ENCODE measurements at places on chromosomes 3 and 15.

DNA sequence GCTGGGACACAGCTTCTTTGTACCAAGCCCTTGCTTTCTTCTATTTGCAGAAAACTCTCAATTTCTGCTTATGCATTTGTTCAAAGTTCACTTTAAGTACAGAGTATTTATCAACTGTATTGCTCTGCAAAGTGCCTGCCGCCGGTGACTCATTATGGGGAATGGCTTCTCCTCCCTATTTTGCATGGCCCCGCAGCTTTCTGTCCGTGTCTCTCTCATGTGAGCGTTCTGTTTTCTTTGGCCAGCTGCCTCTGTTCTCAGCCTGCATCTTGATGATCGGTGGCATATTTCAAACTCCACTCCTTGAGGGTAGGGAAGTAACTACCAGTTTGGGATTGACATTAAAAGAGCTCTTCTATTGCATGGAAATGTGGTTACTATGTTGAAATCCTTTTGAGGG, 28.6 kb upstream of the ST8SIA2 start:
- DNase-seq, result no peak

DNA sequence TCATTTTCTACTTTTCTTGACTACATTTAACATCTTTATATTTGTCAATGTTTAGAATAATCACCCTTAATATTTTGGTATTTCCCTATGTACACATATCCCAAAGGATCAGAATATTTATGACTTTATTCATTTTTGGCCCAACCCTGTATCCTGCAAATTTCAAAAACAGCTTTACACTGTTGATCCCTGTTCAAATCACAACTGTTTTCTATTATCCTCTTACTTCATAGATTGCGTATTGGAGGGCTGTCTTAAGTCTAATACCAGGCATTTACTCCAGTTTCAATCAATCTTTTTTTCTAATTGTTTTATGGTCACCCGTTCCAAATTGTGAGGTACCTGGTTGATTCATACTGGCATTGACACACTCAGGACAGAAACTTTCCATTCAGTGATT, 107.9 kb downstream of the RPL22L1 start:
- no peak for DNase-seq

GRCh38 chr3:184350618-184351017, 10.8 kb downstream of the CLCN2 start:
- no peak for DNase-seq

GRCh38 chr3:179309225-179310078, 13.4 kb upstream of the ZNF639 start:
- no peak for DNase-seq

- no peak for DNase-seq
Measured at GRCh38 chr3:173778251-173778650, 380.7 kb downstream of the NLGN1 start.

- DNase-seq, result no peak
Measured at GRCh38 chr15:95174301-95175259, 943.2 kb downstream of the MCTP2 start.

DNA sequence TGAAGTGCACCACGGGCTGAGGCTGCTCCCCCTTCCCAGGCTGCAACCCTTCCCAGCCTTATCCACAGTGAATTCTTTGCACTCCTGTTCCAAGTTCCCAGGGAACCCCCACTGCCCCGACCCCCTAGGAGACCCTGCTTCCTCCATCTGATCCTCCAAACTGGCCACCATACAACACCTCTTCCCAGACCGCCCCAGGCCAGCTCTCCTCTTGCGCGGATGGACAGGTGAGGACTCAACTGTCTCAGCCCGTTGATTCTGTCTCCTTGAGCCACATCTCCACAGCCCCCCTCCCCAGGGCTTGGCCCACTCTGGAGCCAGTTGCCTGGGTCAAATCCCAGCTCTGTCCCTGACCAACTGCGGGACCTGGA, 21.7 kb downstream of the GRIP2 start:
- peak; percentile 21 for DNase-seq

DNA sequence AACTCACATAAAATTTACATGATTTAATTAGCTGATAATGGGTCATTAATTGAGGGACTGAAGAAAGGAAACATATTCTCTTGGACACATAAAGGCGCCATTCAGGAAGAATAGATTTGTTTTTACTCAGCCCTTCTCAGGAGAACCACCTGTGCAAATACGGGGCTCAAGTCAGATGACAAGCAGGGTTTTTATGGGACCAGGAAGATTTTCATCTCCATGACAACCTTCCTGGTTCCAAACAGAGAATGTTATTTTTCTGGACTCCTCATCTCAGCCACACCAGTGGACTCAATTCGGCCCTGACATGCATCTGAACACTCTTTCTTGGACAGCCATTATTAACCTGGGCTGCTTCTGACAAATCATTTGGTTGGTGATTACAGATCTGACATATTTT, 120.5 kb downstream of the PDZRN3 start:
- no peak for DNase-seq

- no peak for DNase-seq
Measured at GRCh38 chr3:187843654-187844053, 98.4 kb upstream of the BCL6 start.

Data from ovary (tissue), 10 donors.